ENCODE measurements at places on chromosomes 4 and X.

- DNase-seq: peak; percentile 85
Measured at GRCh38 chr4:187103351-187103750, 379.7 kb upstream of the FAT1 start.

DNA sequence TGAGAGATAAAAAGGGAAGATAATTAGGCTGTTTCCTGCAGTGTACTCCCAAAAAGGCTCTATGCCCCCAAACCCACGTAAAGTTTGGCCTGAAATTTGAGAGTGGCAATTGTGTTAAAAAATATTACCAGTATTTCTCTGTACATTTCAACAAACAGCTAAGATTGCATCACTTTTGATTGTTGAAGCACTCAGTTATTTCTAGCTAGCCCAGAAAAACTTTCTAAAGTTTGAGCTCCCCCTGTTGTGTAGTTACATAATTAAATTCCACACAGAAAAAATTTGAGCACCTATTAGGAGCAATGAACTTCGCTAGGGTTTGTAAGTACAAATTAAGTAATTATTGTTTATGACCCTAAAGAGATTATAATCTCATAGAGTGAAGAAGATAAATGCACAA lies 109.4 kb downstream of the DLG3 start:
- peak; percentile 4 for DNase-seq

DNA sequence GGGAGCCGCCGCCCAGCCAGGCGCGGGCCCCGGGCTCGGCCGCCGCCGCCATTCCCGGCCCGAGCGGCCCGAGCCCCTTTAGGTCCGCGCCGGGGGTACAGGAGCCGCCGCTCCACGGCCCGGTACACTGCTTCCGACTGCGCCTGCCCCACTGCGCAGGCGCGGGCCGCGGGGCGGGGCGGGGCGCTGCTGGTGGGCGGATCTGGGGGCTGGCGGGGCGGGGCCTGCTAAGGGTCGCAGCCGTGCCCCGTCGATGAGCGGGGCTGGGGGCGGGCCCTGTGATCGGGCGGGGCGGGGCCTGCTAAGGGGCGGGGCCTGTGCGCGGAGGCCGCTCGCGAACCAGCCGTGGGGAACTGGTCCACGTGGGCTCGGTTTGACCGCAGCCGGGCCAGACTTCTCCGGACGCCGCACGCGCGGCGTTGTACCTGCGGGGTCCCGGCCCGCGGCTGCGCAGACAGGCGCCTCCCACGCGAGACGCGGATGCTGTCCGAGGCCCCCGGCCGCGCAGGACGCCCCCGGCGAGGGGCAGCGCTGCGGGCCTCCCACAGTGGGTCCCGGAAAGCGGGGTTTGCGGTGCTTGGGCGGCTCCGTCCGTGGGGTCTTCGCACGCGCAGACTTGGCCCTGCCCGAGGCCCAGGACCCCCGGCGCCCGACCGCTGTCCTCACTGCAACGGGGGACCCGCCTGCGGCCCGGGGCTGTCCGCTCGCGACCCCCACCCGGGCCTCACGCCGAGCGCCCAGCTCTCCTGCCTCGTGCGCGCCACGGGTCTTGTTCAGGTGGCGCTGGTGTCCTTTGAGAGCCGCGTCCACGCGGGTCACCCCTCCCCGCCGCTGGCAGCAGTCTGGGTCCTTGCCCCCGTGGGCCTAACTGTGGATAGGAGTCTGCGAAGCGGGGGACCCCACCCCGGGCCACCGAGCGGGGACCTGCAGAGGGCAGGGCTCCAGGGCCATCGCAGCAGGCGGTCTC lies at the start of gene DGKQ:
TSS of gene DGKQ (minus strand) at position 139 of the 967 bp plus-strand sequence. CDS start at position 52, 87 bp downstream.
- DNase-seq: peak; percentile 53

GRCh38 chr4:186999686-187000085 lies 276.0 kb upstream of the FAT1 start:
- no peak for DNase-seq

DNA sequence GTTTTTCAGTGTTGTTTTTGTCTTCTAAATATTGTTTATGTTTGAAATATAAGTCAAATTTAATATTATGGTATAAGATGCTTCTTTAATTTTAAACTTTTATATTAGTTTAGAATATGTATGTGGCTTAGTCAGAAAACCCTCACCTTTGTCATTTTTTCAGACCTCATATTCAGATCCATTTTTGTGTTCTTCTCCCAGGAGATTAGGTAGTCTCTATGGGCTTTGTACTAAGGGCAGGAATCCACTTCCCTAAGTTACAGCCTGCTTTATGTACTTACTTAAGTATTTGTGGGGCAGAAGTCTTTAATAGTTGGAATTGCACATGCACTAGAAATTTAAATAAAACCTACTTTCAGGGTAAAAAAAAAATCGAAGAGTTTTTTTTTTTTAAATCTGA lies 63.5 kb upstream of the TENM3 start:
- DNase-seq: peak; percentile 45

DNA sequence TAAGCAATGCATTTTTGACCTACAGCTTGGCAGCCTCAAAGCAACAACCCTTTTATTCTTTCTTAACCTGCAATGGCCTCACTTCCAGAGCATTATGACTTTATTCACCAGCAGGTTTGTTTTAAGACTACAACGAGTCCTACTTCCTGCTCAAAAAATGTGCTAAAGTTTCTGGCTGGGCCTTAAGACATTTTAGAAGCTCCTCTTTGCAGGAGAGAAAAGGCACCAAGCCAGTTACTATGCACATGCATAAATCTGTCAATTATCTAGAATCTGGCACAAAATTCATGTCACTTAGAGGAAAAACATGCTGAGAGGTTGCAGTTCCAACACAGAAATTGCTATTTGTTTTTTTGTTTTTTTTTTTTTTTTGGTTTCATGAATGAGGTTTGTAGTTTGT lies 223.0 kb upstream of the EPHA5 start:
- no peak for DNase-seq

- DNase-seq: no peak
Measured at GRCh38 chrX:11470250-11470974, 177.2 kb downstream of the AMELX start.

GRCh38 chr4:120948382-120948781 lies 25.9 kb upstream of the PRDM5 start:
- DNase-seq: no peak

GRCh38 chr4:119310826-119311225 lies 11.1 kb downstream of the FABP2 start:
- no peak for DNase-seq

DNA sequence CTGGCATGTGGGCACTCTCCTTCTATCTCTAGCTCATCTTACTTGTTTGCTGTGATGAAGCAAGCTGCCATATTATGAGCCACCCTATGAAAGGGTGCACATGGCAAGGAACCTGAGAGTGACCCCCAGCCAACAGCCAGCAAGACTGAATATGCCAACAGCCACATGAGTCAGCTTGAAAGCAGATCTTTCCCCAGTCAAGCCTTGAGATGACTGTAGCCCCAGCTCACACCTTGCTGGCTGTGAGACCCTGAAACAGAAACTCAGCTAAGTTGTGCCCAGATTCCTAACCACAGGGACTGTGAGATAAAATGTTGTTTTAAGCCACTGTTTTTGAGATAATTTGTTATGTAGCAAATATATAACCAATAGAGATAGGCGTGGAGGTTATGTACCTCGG lies 36.2 kb downstream of the KDM5C start:
- no peak for DNase-seq

DNA sequence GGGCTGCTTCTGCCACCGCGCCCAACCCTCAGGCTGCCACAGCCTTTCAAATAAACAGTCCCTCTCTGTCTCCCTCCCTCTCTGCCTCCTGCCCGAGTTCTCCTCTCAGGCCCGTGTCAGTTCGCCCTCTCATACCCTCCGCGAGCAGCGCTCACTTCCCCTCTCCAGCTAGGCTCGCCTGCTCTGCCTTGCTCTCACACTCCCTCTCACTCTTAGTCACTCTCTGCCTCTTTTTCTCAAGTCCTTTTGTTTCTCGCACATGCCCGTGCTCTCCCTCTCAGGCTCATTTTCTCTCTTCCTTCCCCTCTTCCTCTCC lies 3.2 kb downstream of the EFNB1 start:
- DNase-seq: peak; percentile 33

GRCh38 chr4:168380290-168380689 lies 61.7 kb upstream of the DDX60 start:
- DNase-seq: no peak

- DNase-seq: no peak
Measured at GRCh38 chr4:139508581-139509237, 47.3 kb downstream of the SETD7 start.

GRCh38 chr4:139773560-139774318 lies 108.1 kb downstream of the MGST2 start:
- peak; percentile 57 for DNase-seq

DNA sequence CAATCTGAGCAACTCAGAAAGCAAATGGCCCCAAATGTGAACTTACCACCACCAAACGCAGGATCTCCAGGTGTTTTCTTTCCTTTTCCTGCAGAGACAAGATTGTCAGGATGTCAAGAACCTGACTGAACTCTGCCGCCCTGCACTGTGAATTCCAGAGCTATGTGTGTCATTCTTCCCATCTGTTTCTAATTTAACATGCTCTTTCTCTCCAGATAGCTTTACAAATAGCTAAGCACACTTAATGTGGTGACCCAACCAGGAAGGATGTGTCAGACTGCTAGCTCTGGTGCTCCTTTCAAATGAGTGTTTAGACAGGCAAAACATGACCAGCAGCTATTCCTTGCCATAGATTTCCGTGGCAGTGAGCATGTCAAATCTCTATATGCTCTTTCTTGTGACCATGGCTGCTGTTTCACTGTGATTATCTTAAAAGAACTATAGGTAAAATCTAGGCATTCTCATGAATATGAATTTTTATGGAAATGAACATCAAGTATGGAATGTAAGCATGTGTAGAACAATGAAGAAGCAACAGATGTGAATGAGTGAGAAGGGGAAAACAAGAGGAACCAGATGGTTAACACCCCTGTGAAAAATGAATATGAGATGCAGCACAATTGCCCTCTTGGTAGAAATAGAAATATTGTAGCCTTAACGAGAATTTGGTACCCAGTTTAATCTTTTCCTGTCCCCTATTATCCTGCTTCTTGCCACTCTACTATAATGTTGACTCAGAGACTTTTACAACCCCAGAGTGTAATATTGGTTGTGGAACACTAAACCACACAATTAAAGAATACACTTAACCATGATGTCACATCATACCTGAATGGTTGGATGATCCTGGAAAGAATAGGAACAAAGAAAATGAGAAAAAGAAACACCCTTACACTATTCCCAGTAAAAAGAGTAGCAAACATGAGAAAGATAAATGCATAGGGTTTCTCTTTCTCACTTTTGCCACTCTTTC lies 247.8 kb upstream of the DKK2 start:
- DNase-seq: no peak

- peak; percentile 83 for DNase-seq
Measured at GRCh38 chr4:78953769-78954666, 14.8 kb upstream of the PAQR3 start.

DNA sequence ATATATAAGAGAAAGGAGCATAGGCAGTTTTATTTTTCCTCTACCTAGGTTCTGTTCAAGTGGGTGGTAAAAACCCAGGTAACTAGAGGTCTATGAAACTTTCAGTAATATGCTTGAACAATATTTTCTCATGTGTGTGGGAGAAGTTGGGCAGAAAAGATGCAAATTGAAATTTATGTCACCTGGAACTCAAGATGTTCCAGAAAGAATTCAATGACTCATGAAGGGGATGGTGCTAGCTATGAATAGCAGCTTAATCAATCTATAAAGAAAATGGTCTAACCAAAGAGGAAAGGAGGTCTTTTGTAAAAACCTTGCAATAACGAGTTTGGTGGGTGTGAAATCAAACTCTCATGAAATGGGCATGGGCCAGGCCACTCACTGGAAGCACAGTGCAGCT lies 263.8 kb downstream of the INPP4B start:
- DNase-seq: no peak

- peak; percentile 31 for DNase-seq
Measured at GRCh38 chrX:69493193-69493592, 10.9 kb upstream of the NALF2 start.

GRCh38 chr4:174714393-174715211 lies 114.4 kb downstream of the GLRA3 start:
- DNase-seq: peak; percentile 67

GRCh38 chr4:58658701-58659100 lies 1548.5 kb upstream of the IGFBP7 start:
- DNase-seq: peak; percentile 17

- peak; percentile 15 for DNase-seq
Measured at GRCh38 chr4:105620640-105621323, 68.4 kb downstream of the ARHGEF38 start.

GRCh38 chrX:39018541-39018940 lies 217.3 kb downstream of the MID1IP1 start:
- peak; percentile 37 for DNase-seq

All from NCI-H69 (cell line).